Fibroblast of the conjunctiva (primary cell): ENCODE measurements at places on chromosomes 2 and 18.

- DNase-seq, result no peak
Observed at GRCh38 chr2:202046572-202046971, 12.9 kb downstream of the FZD7 start.

- DNase-seq, result no peak
Observed at GRCh38 chr2:43218155-43218701, 8.2 kb downstream of the ZFP36L2 start.

GRCh38 chr18:8773980-8774379, 68.6 kb downstream of the MTCL1 start:
- no peak for DNase-seq

GRCh38 chr2:239130786-239131325, 270.0 kb downstream of the HDAC4 start:
- DNase-seq, result no peak

- DNase-seq, result no peak
Observed at GRCh38 chr2:136783856-136784255, 18.5 kb downstream of the THSD7B start.

DNA sequence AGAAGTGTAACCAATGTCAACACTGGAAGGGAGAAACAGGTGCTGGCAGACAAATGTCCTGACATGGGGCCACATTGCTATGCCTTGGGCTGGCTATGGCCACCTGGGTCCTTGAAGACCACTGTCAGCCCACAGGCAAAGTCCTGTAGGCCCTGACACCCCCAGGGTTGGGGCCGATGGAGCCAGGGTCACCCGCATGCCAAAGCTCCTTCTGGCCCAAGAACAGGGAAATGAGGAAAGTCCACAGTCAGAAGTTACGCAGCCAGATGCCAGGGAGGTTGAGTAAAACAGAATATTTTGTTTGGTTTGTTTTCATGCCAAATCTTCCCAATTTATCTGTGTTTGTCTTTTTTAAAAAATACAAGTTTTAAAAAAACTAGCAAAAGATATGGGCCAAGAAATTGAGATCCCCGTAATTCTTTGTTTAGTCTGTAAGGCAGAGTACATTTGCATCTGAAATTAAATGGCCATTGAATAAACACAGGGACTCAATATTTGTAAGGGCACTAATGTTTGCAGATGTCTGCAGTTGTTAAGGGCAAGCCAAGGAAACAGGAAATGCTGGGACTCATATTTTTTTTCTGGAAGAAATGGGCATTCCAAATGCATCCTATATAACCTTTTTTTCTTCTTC, 186.4 kb downstream of the FAM210A start:
- DNase-seq, result no peak

DNA sequence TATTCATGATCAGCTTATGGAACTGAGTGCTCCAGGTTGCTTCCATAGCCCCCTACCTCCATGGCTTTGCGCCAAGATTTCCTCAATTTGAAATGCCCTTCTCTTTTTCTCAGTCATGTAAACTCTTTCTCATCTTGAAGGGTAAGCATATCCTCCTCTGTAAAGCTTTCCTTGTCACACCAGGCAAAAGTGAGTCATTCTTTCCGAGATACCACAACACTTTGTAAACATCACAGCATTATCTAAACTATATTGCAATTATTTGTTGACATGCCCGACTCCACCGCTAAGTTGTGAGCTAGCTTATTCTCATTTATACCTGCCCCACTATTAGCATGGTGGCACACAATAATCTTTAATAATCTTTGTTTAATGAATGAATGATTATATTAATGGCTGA, 419.5 kb upstream of the CHST9 start:
- DNase-seq, result no peak

DNA sequence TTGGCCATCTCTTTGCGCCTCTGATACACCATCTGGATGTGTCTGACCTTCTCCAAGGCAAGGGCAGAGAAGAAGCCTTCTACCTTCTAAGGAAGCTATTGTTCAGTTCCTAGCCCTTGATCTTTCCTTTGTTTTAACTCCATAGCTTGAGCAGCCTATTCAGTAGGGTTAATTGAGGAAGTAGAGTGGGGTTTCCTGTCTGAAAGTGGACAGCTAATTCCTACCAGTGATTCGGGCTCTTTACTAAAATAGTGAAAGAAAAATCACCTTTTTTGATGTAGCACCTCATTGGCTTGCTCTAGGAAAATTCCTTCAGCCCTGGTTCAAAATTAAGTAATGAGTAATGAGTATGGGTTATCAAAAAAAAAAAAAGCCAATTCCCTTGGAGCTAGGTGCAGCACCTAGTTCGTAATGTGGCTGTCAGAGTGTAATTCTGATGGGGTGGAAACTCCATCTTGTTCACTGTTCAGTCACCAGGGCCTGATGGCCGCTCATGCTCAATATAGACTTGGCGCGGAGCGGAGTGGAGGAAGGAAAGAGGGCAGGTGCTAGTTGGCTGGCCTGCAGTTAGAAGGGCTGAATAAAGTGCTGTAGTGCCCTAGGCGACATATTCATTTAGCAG, 2.9 kb upstream of the MGAT5 start:
- DNase-seq, result no peak

GRCh38 chr2:145110668-145111356, 590.9 kb upstream of the ZEB2 start:
- no peak for DNase-seq

DNA sequence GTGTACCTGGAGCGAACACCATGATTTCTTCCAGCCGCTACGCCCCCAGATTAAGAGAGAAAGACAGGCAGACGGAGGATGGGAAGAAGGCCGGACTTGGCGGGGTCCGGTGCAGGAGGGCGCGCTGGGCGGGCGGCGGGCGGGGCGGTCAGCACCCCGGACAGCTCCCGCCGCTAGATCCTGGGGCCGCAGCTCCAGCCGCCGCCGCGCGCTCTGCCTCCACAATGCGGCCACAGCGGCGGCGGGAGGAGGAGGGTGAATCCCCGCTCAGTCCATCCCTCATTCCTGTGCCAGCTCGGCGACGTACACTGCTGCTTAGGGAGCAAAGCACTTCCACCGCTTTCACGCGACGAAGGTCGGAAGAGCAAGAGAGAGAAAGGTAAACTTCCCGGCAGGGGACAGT, at the start of gene AKAIN1:
Gene AKAIN1, minus strand, starts transcription at position 226 of the 403 bp plus-strand sequence. Its CDS starts 204 bp downstream, at position 22.
- DNase-seq, result peak; percentile 1

DNA sequence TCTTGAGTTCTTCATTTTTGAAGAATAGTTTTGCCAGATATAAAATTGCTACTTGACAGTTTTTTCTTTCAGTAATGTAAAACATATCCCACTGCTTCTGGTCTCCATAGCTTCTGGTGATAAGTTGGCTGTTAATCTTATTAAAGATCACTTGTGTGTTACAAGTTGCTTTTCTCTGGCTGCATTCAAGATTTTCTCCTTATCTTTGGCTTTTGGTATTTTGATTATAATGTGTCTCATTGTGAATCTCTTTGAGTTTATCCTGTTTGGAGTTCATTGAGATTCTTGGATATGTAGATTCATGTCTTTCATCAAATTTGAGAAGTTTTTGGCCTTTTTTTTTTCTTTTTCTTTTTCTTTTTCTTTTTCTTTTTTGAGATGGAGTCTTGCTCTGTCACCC, 20.2 kb upstream of the ADNP2 start:
- DNase-seq, result no peak

GRCh38 chr18:48034651-48035555, 104.4 kb upstream of the SMAD2 start:
- no peak for DNase-seq

GRCh38 chr2:38239452-38239851, 137.6 kb downstream of the ATL2 start:
- no peak for DNase-seq

GRCh38 chr2:105660489-105660888, 84.2 kb upstream of the NCK2 start:
- DNase-seq, result no peak

GRCh38 chr2:156675896-156676295, 239.7 kb downstream of the GPD2 start:
- DNase-seq, result no peak
